ELR (cell line): ENCODE measurements at places on chromosomes 4 and X.

DNA sequence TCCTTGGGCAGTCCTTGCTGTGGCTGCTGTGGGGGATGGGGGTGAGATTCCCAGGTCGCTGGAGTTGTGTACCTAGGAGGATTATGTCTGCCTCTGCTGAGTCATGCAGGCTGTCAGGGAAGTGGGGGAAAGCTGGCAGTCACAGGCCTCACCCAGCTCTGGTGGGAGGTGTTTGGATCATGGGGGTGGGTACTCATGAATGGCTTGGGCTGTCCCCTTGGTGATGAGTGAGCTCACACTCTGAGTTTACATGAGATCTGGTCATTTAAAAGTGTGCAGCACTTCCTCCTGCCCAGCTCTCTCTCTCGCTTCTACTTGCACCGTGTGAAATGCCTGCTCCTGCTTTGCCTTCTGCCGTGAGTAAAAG, 24.6 kb upstream of the PDLIM3 start:
- peak; percentile 43 for DNase-seq

DNA sequence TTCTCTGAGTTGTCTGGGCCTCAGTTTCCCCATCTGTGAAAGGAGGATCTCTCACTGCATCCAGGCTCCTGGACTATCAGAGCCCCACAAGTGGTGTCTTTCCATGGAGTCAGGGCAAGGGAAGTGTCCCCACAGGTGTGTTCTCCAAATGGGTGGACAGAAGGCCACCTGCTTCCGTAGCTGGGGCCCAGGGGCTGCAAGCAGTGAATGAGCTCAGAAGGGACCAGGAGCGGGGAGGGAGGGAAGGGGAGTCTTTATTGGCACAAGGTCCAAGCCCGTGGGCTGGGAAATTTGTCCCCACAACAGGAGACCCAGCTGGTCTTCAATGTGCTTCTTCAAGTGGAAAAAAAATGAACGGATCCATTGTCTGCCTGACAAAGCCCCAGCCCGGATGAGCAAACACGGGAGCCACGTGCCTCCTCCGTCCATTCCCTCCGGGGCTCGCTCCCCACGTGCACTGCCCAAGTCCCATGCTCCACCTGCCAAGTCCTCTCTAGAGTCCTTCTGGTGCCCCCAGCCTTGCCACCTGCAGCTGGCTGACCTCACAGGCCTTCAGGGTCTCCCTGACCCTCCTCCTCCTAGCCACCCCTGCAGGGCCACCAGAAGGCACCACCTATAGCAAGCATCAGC, 72.0 kb downstream of the JAKMIP1 start:
- DNase-seq: no peak

DNA sequence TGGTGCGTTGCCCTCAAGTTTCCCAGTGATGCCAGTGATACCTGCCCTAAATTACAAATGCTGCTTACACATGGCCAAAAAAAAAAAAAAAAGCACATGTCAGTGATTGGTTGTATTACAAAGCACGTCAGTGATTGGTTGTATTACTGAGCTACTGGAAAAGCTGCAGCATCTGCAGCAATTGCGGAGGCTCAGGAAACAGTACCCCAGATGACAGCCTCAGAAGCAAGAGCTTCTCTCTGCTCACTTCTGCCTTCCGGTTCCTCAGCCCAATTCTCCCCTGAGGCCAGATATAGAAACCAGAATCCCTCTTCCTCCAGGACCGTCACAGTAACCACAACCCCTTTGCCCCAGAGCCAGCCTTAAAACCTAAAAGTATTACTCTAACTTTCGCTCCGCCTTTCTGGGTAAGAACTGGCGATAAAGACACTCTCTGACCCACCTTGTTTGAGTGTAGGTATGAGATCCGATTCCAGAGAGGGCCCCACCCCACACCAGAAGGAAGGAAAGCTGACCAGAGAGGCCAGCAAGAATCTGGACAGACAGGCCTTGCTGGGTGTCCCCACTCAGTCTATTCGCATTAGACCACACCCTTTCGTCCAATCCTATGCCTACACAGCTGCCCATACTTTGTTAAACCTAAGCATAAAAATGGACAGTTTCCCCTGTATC, 85.0 kb upstream of the SORBS2 start:
- DNase-seq: no peak

DNA sequence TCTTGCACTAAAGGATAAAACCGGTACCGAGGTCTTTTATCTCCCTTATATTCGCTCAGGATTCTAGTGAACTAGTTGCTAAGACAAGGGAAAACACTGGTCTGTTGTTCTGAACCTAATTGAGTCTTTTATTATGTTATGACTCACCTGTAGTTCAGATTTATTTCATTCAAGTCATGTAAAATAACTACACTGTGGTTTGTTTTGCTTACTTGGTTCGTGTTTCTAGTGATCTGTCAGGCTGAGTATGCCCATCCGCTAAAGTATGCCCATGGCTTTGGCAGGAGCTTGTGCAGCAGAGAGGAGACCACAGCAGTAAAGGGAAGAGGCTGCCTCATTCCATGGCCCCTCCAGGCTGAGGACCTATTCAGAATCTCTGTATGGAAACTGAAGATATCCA, 126.1 kb downstream of the AFF1 start:
- peak; percentile 89 for DNase-seq

GRCh38 chr4:113020966-113021365, 28.5 kb upstream of the ANK2 start:
- DNase-seq: no peak

DNA sequence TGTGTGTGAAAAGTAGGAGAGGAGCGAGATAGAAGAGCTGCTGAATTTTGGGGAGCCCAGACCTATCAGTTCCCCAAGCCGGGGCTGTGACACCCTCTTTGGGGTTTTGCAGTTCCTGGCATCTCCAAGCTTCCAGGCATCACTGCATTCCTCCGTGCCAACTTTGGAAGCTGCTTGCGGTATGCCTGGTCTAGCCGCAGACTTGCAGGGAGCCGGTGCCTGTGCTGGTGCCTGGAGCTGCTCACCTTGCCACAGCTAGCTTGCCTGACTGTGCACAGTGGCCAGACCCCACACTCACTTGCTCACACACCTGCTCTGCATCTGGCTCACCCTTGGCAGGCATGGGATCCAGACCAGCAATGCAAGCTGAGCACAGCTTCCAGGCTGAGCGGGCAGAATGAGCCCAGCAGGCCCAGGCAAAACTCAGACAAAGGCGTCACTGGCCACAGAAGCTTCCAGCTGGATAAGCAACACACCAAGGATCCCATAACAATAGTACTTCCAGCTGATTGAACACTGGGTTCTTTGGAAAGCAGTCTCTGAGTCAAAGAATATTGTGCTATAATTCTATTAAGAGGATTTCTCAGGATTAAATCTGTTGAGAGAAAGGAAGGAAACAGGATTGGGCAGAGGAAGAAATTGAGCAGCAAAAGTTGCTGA, 390.9 kb downstream of the TEX13C start:
- no peak for DNase-seq

DNA sequence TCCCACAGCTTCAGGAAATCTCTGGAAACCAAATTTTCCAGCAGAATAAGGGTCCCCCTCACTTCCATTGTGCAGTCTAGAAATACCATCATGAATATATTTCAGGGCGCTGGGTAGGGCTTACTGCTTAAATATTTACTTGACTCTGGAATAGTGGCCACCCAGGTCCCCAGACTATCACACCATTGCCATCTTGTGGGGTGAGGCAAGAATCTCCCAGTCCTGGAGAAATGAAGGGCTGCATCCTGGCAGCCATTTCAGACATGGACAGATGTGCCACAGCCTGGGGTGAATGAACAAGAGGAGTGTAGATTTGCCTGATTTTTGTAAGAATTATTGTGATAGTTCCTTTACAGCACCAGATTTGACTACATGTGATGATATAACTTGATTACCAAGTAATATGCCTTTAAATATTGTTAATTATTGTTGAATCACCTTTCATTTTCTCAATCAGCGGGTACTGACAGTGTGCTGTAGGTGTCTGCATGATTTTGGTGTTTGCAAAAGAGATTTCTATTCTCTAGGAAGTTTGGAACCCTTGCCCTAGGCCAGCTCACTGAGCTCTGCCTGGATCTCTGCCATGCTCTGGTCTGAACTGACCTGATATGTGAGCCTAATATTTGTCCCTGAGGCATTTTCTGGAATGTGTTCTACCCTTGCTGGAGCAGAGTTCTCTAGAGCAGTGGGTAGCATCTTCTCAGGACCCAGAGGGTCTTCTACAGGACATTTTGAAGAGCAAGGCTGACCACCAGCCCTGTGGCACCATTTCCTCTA, 183.4 kb downstream of the KIT start:
- DNase-seq: peak; percentile 4

DNA sequence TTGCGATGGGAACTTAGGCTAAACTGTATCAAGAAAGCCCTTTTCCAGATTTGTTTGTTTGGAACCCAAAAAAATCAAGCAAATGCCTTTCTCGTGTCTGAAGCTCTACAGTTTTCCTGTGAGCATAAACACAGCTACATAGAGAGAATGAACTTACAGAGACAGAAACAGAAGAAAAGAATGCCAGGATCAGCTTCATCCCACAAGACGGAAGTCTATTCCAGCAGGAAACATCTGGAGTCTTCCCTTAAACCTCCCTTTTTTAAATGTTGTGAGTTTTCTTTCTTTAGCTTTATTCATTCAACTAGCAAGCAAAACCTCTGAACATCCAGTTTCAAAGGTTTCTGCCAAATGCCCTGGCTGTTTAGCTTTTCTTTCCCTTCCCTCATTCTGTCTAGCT, 32.6 kb upstream of the ZFP42 start:
- no peak for DNase-seq

DNA sequence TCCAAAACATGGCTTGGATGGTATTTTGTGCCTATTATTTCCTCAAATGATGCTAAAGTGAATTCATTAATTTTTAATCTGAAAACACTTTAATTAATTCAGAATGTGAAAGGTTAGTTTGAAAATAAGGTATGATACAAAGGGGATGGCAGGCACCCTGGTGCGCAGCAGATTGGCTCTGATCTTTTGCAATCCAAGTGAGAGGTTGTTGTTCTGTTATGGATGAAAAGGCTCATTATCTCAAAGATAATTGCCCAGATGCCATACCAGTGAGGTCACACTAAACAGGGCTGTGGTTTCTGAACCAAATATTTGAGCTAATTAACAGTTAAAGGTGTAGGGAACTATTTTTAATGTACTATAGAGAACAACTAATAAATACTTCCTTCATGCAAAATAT, 504.9 kb downstream of the RAPGEF2 start:
- DNase-seq: no peak

DNA sequence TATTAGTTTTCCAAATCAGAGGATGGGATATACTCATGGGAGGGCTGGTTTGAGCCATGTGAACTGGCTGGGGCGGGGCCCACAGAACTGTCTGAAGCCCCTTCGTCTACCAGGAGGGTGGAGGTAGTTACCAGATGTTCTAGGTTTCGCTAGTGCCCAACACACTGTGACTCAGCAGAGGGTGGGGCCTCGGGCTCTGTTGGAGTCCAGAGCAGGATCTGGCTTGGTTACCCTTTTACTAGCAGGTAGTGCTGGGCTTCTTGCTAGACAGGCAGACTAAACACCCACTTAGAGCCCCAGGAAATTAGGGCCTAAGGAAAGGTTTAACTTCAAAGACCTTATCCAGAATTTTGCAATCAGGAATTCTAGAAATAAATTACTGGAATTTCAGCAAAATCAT, 56.2 kb upstream of the CHRDL1 start:
- peak; percentile 60 for DNase-seq

DNA sequence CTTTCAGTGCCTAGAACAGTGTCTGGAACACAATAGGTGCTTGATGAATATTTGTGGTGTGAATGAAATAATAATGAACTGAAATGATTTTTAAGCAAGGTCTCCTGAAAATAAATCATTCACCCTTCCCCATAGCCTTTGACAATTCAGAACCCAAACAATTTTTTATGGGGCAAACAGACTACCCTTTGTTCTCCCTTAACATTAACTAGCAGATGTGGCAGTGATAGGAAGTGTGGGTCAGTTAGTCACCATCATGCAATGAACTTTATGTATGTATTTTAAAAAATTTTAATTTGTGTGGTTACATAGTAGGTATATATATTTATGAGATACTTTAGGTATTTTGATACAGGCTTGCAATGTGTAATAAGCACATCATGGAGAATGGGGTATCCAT, 27.2 kb upstream of the CD40LG start:
- DNase-seq: no peak

GRCh38 chr4:153784166-153784699, 4.7 kb downstream of the SFRP2 start:
- DNase-seq: no peak

DNA sequence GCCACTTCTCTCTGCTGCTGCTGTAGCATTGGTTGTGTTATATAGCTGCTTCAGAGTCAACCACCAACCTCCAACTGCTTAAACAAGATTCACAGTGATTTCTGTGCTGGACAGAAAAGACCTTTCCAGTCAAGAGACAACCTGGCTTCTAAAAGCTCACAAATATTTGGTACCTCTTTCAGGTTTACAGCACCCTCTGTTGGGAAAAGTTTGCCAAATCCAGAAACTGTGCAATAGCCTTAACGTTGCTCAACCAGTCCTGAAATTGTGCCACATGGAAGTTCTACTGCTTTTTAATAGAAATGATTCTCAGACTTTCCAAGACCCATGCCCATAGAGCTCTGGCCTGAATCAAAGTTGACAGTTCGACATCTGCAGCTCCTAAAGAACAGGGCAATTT, 842.1 kb upstream of the HTR2C start:
- DNase-seq: peak; percentile 13

DNA sequence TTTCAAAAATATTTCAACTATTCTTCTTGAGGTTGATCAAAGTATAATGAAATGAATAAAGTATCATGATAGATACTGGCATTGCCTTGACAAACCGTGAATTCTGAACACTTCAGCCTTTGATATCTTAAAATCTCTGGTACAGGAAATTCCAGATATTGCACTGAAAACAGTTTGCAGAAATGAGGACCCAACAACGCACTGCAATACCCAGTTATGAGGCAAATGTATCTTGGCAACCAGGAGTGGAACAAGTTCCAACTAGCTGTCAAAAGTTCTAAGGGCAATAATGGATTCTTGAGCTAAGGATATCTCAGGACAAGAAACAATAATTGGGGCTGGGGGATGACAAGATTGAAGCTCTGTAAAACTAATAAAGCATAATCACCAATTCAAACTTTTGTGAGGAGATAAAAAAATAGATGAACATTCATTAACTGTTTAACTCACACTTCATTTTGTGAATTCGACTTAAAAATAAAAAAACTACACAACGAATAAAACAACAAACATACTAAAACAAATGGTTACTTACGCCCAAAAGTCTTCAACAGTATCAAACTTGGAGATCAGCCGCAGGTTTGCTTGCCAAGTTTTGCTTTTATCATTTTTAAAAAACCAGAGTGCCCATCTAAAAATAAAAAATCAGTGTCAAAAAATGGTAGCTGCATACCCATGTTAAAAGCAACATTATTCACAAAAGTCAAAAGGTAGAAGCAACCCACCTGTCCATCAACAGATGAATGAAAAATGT, 38.1 kb downstream of the EIF4E start:
- no peak for DNase-seq

DNA sequence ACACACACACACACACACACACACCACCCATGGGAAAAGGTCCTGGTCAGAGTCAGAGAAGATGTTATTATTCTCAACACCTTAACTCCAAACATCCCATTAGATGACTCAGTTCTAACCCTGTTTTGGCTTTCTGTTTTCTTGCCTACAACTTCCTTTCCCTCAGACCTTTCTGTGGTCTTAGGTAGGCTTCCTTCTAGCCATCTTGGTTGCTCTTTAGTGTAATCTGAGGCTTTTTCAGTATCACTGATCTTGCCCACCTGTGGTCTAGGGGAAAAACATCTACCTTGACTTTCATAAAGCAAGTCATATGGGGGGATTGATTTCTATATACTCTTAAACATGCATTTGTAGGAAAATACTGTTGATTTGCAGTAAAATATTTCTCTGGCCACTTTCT, 56.9 kb downstream of the ATG4A start:
- DNase-seq: peak; percentile 4
